Stimulated activated CD4-positive, alpha-beta T cell treated with anti-CD3 and anti-CD28 coated beads, TNF-alpha, amount 100 ng/mL, for 24 hours (primary cell): ENCODE measurements at places on chromosomes 6 and 20.

DNA sequence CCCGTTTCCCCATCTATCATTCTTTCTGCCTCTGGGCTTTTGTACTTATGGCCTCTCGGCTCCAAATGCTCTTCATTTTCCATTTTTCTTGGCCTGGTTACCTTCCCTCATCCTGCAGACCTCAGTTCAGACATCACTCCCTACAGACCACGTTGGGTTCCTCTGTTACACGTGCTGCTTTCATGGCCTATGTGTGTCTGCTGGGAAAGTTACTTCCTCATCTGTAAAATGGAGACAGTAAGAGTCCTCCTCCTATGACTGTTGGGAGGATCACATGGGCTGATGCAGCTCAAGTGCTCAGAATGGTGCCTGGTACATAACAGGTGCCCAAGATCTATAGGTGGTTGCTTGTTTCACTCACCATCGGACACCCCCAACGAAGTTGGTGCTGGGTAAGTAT is 13.5 kb downstream of the KCNK17 start:
- DNase-seq, result no peak

DNA sequence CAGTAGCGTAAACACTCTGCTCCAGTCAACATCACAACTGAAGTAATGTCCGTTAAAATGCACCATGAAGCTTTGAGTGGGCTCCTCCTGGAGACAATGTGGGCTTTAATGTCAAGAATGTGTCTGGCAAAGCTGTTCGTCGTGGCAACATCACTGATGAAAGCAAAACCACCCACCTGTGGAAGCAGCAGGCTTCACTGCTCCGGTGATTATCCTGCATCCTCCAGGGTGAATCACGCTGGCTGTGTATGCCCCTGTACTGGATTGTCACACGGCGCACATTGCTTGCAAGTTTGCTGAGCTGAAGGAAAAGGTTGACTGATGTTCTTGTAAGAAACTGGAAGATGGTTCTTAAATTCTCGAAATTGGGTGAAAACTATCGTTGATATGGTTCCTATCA is 128.5 kb downstream of the MOXD1 start:
- DNase-seq, result no peak

GRCh38 chr6:7144872-7145584 is 37.3 kb downstream of the RREB1 start:
- DNase-seq, result no peak

GRCh38 chr20:60507087-60507694 is 549.0 kb downstream of the CDH26 start:
- no peak for DNase-seq
